ENCODE measurements at places on chromosomes 3 and 15.

GRCh38 chr15:22988811-22989210 lies 8.6 kb upstream of the CYFIP1 start:
- DNase-seq, result no peak

DNA sequence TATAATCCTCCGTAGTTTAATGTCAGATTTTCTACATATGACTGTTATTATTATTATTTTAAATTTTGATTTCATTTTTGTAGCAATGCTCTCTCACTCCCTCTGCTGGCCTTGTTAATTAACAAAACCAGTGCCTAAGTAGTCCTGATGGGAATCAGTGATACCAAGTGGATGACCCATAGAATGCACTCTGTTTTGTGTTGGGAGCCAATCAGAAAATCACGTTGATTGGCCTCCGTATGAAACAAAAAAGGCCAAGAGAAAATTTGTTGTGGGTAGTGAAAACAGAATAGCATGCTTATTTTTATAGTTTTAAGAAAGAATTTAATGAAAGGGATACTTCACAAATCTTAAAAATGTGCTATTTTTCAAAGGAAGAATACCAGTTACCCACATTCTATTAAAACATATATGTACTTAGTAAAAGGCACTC lies 34.4 kb upstream of the MEIS2 start:
- DNase-seq, result no peak

DNA sequence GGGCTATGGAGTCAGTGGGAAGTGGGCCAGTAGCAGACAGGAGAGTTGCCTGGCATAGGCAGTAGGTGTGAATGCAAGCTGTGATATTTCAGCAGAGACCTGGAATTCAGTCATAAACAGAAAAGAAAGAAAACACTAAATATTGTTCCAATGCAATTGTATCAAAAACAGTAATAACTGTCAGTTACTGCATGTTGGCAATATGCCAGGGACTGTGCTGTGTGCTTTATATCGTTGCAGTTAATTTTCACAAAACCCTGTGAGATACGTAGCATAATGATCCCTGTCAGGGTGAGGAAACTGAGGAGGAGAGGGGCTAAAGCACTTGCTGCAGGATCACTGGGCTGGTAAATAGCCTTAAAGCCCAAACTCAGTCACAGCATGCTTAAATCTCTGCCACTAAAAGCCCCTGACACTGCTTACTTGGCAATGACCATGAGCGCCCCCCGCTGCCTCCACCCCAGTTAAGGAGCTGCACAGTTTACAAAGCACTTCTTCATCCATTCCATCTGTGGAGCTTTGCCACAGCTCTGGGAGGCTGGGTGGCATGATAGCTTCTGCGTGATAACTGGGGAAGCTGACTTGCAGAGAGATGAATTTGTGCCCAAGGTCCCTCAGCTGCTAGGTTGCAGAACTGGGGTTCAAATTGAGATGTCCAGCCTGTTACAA lies 3.9 kb downstream of the SLC6A1 start:
- DNase-seq, result no peak

DNA sequence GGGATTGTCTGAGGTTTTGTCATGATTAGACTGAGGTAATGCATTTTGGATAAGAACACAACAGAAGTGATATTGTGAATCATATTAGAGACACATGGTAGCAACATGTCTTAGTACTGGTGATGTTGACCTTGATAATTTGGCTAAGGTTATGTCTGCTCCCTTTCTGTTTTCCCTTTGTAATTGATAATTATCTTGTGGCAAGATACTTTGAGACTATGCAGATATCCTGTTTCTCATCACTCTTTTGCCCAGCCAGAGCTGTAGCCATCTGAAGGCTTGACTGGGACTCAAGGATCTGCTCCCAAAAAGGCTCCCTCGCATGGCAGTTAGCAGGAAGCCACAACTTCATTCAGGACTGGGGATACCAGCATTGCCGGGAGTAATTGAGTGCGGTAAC lies 35.3 kb upstream of the LARS2 start:
- DNase-seq, result no peak

All from stimulated activated CD8-positive, alpha-beta memory T cell treated with anti-CD3 and anti-CD28 coated beads, Interleukin-4, amount 100 ng/mL, for 24 hours (primary cell).